ENCODE measurements at places on chromosomes 16 and 17.

- DNase-seq: no peak
Observed at GRCh38 chr17:76371656-76372628, 12.5 kb upstream of the SPHK1 start.

DNA sequence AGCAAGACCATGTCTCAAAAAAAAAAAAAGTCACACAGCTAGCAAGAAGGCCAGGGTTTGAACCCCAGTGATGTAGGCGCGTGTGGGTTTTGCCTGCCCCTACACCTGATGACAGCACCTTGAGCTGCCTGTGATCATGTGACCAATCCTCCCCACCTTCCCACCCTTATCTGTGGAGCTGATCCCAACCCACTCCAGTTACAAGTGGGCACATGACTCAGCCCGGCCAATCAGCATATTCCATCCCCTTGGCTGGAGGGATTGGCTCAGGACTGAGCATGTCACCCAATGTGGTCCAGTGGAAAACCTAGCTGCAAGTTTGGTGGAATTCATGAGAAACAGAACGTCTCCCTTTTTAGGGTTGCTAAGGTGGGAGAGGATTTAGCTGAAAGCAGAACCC lies 6.6 kb downstream of the TMEM114 start:
- no peak for DNase-seq

GRCh38 chr17:46273541-46274236 lies 21.2 kb upstream of the LRRC37A start:
- no peak for DNase-seq

GRCh38 chr16:57352636-57353047 lies 5.9 kb upstream of the CCL22 start:
- no peak for DNase-seq

GRCh38 chr16:59634004-59634579 lies 900.0 kb upstream of the GOT2 start:
- no peak for DNase-seq

DNA sequence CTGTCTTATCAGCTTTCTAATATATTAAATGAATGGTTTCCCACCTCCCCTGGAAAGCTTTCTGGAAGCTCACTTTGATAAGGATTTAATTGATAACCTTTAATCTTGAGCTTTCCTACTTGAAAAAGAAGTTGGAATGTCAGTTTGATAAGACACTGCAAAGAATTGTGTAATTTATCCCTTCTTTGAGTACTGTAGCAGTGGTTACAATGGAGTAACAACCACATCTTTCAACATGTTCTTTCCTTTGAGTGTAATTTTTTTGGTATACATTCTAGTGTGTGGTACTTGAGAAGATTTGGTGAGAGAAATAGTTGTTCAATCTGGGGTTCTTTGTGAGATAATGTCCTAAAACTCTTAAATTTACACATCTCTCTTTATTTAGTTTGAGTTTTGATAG lies 43.4 kb downstream of the CPD start:
- DNase-seq: peak; percentile 6

DNA sequence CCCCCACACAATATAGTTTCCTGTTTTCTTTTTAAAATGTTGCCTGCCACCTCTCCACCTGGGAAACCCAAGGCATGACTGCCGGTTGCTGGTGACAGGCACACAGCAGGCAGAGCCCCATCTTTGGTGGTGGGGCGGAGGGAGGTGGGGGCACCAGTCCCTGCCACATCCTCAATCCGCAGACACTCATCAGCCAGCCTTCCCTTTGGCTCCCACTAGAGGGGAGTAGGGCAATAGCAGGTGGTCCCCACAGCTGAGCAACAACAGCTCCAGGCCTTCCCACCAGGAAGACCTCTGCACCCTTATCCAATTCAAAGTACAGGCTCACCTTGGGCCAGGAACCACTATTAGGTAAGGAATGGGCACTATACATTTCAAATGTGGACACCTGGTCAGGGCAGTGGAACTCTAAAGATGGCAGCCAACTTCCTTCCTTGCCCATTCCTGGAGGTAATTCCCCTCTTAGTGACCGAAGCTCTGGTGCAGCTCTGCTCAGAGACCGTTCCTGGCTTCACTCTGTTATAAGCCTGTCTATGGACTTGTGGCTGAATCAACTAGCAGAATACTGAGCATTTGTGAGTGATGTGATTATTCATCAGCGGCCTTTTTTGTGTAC lies 13.9 kb downstream of the RECQL5 start:
- DNase-seq: peak; percentile 47

GRCh38 chr17:42016411-42016831 lies 818 bp downstream of the DNAJC7 start:
- no peak for DNase-seq

DNA sequence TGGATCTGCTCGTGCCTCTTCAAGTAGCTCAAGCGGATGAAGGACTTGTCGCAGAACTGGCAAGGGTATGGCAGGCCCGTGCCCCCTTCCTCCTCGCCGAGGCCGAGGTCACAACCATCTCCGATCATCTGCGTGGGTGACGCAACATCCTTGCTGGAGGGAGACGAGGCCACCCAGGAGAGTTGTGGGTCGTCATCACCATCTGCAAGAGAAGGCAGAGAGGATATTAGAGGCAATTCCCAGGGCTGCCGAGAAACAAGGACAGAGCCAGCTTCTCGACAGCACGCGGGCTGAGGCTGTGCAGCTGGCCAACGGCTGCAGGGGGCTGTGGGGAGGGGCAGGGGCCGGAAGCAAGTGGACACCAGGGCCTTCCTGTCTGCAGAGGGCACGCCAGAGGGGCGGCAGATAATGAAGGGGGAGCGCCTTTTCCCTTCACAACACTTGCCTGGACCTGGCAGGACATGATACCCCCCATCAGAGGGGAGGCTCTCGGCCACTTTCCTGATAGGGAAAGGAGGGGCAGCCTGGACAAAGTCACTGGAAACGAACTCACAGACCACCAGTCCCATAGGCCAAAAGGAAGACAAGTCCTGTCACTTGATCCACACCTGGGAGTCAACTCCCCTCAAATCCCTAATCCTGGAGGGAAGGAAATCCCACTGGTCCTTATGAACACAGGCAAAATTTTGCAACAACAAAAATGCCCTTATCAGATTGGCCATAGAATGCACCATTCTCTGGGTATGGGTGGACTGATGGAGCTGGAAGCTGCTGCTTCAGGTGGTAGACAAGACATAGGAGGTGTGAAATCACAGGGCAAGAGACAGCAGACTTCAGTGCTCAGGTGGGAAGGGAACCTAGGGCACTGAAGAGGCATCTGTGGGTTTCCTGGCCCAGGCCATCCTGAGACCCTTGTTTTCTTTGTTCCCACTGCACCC lies 217.0 kb downstream of the ZNF423 start:
- no peak for DNase-seq

GRCh38 chr17:28180449-28180848 lies 138.0 kb downstream of the NLK start:
- peak; percentile 32 for DNase-seq

- no peak for DNase-seq
Observed at GRCh38 chr16:29154676-29155121, 169.8 kb downstream of the LAT start.

DNA sequence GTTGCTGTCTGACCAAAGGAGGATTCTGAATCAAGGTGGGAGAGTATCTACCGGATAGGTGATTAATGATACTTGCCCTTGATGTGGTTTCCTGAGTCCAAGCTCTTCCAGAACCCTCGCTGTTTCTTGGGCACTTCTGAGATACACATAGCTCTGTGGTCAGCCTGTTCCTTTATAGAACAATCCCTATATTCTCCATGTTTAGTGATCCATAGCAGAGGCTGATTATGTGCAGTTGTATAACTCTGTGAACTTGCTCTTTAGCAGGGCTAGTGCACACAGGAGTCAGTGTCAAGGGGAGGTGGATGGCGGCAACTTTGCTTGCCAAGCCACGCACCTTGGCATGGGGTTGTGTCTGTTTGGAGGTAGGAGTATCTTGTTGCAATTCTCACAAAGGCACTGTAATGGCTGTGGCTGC lies 36.1 kb downstream of the ARL4D start:
- no peak for DNase-seq

DNA sequence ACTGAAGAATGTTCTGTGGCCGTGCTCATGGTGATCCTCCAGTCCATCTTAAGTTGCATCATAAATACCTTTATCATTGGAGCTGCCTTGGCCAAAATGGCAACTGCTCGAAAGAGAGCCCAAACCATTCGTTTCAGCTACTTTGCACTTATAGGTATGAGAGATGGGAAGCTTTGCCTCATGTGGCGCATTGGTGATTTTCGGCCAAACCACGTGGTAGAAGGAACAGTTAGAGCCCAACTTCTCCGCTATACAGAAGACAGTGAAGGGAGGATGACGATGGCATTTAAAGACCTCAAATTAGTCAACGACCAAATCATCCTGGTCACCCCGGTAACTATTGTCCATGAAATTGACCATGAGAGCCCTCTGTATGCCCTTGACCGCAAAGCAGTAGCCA lies 36.8 kb upstream of the KCNJ2 start:
- no peak for DNase-seq

DNA sequence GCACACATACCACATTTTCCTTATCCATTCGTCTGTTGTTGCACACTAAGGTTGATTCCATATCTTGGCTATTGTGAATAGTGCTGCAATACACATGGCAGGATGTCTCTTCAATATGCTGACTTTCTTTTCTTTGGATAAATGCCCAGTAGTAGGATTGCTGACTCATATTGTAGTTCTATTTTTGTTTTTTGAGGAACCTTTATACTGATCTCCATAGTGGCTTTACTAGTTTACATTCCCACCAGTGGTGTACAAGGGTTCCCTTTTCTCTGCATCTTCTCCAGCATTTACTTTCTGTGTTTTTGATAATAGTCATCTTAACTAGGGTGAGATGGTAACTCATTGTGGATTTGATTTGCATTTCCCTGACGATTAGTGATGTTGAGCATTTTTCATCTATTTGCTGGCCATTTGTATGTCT lies 118.1 kb downstream of the STXBP4 start:
- peak; percentile 86 for DNase-seq

GRCh38 chr16:14193316-14193871 lies 122.3 kb downstream of the MRTFB start:
- DNase-seq: no peak

DNA sequence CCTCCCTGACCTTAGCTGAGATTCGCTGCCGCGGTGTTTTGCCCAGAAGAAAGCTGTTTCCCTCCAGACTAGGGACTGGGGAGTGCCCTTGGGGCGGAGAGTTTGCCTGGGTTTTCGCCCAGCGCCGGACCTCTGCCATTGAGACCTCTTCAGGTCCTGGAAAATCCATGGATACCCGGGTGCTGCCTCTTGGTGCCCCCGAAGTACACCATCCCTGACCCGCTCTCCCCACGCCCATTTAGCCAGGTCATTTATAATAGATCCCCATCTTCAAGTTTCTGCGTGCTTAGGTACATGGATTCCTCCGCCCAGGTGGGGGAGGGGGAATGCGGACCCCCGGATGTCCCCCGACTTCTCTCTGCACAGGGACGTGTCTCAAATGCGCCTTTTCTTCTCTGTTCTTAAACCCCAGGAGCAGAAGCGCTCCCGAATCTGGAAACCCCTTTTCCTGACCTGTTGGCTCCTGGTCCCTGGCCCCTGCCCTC lies 15.0 kb upstream of the CBX8 start:
- DNase-seq: no peak

GRCh38 chr16:12449374-12449773 lies 354.3 kb downstream of the CPPED1 start:
- DNase-seq: no peak

DNA sequence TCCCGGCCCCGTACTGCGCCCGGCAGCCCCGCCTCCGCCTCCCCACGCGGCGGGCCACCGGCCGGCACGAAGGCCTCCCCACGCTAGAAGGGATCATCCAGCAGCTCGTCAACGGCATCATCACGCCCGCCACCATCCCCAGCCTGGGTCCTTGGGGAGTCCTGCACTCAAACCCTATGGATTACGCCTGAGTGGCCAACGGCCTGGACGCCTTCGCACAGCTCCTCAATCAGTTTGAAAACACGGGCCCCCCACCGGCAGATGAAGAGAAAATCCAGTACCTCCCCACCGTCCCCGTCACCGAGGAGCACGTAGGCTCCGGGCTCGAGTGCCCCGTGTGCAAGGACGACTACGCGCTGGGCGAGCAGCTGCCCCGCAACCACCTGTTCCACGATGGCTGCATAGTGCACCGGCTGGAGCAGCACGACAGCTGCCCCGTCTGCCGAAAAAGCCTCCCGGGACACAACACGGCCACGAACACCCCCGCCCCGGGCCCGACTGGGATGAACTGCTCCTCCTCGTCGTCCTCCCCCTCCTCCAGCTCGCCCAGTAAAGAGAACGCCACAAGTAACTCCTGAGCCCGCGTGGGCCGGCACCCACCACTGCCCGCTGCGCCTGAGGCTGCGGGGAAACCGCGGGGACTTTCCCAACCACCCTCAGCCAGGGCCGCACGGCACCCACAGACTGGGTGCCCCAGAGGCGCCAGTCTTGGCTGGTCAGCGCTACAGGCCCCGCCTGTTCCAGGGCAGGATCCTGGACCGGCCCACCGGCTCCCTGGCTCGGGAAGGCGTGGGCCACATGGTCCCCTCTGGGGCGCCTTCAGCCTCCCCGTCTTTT lies 39.0 kb upstream of the AKAP1 start:
- no peak for DNase-seq

GRCh38 chr17:42436391-42436790 lies 13.3 kb upstream of the CAVIN1 start:
- DNase-seq: no peak

DNA sequence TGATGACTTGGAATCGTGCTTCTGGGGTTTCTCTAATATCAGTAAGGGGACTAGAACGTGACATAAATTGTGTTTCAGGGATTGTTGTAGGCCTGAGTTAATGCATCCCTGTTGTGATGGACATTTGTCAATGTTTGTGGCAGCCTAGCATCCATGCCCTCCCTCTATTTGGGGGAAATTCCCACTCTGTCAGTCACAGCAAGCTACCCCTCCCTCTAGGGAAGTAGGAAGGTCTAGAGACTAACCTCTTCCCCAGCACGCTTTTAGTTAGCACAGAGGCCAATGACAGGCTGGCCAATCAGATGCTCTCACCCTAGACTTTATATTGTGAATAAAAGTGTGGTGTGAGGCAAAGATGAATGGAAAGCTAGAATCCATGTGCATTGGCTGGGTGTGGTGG lies 32.4 kb upstream of the NF1 start:
- DNase-seq: no peak

GRCh38 chr16:81467815-81468214 lies 23.2 kb downstream of the CMIP start:
- no peak for DNase-seq

DNA sequence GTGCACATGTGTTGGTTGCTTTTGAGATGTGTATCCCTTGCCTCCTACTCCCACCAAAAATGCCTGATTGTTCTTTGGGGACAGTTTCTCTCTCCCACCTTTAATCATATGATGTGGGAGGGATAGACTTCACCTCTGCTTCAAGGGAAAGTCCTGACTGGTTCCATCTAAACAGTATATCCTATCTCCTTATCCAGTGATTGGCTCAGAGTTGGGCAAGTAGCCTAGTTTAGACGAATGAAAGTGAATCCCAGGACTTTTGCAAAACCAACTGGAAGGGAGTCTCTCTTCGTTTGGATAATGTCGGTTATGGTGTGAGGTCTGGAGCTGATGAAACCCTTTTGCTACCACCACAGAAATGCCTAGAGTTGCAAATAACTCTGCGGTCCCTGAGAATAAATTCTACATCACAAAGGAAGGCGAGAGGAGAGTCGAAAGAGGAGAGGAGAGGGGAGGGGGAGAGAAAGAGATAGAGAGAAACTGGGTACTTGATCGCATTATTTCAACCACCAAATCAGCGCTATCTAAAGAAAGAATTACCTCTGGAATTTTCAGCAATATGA lies 77.1 kb upstream of the SALL1 start:
- DNase-seq: no peak

GRCh38 chr16:85879975-85880831 lies 18.8 kb upstream of the IRF8 start:
- DNase-seq: peak; percentile 75
